ENCODE measurements at places on chromosomes 11 and 22.

DNA sequence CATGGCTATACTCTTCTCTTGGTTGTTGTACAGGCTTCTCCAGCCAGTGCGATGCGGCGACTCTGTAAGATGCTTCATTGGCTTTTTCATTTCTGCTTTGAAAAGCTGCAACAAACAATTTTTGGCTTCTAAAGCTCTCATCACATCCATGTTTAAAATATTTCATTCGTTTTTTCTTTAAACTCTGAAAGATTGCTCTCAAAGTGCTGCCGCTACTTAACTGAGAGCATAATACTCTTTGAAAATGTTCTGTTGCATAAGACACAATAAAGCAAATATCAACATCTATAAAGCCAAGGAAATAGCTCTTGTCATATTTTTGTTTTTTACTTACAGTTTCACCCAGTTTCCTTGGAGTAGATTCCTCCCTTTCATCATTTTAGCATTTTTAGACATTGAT lies 468.3 kb downstream of the TBC1D22A start:
- no peak for DNase-seq

DNA sequence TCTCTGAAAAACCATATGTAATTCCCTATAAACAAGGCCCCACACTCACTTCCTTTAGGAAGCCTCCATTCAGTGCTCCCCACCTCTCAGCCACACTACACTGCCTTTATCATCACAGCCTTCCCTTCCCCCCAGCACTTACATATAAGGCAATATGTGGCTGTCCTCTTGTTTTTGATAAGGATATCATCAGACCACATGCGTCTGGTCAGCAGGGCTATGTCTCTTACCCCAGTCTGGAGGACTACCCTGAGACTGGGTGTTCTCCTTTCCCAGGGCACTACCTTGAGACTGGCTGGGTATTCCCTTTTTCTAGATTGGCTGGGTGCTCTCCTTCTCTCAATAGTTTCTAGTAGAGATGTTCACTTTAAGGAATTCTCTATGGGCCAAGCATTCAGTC lies 7.8 kb downstream of the KCNE3 start:
- no peak for DNase-seq

DNA sequence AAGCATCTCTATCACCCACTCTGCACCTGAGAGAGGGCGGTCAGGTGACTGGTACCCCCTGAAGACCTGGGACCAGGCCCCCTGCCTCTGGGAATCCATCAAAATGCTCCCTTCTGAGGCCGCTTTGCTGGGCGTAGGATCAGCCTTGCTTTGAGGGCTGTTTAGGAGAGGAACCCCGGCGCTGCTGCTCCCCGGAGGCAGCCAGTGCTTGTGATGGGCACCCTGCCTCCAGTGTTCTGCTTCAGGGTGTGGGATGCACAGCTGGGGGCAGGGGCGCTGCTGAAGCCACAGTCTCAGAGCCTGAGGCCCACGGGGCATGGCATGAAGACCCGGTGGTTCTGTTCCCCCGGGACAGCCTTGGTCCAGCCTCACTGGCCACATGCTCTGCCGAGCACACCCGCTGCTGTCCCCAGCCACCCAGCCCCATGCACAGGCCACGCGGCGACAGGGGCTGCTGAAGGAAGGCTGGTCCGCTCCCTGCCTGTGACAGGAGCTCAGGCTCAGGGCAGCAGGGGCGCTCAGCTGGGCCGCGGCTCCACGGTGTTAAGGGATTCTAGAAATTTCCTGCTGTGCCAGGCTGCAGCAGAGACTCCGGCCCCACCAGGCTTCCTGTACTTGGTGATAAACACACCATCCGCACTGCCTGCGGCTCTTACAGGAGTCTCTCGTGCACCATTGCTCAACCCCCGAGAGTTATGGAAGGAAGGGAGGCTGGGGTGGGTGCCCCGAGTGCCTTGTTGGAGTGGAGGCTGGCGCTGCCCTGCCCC lies 91.0 kb downstream of the KCNQ1 start:
- DNase-seq: no peak

- no peak for DNase-seq
Measured at GRCh38 chr22:32050678-32051515, 7.8 kb downstream of the SLC5A1 start.

DNA sequence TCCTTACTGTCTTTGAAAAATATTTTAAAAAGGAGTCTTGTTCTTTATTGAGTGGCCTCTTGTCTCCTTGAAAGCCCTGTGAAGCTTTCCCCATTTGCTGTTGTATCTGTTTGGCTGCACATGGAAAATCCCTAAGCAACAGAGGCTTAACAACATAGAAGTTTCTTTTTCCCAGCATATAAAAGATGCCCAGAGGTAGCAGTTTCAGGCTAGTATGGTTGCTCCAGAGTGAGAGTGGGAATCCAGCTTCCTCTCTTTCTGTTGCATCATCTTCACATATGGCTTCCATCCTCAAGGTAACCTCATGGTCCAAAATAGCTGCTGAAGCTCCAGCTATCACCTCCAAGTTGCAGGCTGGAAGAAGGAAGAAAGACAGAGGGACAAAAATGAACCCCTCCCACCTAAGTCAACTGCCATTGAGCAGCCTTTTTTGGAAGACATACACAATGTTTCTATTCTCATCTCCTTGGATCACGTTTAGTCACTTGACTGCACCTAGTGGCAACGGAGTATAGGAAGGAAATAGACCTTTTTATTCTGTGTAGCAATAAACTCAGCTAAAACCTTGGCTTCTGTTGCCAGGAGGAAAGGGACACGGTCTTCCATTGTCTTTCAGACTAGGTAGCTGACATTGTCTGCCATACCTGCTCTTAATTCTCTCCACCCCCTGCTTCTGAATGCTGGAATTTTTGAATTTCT lies 5.3 kb downstream of the CSF2RB start:
- no peak for DNase-seq

- no peak for DNase-seq
Measured at GRCh38 chr11:73645972-73646631, at the start of gene PLEKHB1. Gene PLEKHB1, plus strand, starts transcription at chr11:73646581. Its CDS starts 28 bp downstream, at chr11:73646609.

- no peak for DNase-seq
Measured at GRCh38 chr11:46247090-46247489, 30.4 kb upstream of the CREB3L1 start.

DNA sequence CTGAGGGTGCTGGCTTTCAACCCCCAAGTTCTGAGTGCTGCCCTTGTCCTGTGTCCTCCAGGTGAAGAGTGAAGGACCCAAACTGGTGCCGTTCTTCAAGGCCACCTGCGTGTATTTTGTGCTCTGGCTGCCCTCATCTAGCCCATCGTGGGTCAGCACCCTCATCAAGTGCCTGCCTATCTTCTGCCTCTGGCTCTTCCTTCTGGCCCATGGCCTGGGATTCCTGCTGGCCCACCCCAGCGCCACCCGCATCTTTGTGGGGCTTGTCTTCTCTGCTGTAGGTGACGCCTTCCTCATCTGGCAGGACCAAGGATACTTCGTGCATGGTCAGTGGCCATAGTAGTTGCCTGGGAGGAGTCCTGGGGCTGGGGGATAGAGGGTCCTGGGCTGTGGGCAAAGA lies 2.3 kb downstream of the TMEM86A start:
- no peak for DNase-seq

DNA sequence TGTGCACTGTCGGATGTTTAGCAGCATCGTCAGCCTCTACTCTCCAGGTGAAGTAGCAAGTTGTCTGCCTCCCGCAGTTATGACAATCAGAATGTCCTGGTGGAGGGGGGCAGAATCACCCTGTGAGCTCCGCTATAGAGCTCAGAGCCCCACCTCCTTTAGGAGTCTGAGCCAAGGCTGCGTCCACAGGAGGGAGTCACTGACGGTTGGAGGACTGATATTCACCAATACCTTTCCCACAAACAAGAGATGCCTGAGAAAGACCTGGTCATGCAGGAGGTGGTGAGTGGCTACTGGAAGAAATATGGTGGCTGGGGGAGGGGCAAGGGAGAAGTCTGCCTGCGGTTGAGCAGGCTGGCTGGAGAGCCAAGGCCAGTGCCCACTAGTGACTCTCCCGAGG lies 41.7 kb upstream of the ADA2 start:
- no peak for DNase-seq

DNA sequence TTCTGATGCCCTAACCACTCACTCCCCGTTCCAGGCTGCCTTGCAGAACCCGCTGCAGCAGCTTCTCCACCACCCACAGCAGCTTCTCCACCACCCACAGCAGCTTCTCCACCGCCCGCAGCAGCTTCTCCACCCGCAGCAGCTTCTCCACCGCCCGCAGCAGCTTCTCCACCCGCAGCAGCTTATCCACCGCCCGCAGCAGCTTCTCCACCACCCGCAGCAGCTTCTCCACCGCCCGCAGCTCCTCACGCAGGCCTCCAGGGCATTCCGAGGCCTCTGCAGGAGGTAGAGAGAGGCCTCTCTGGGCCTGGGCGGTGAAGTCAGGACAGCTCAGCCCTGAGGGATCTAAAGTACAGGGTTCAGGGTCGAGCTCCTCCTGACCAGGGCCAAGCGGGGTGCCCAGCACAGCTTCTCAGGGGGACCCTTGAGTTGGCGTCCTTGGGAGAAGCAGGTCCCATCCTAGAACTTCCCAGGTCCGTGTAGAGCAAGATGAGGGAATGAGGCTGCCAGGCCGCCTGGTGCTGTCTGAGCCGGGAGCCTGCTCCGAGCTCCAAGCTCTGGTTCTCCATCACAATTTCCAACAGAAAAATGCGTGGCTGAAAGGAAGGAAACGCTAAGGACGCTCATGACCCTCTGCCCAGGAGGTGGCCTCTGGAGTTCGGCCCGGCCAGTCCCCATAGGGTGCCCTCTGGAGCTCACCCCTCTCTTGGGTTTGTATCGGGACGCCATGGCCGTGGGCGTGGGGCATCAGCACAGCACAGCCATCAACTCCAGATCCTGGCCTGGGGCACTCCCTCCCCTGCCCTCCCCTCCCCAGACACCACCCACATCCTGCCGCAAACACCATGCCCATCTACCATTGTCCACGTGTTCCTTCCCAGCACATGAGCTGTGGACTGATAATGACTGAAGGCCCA lies 528.6 kb downstream of the BRD1 start:
- DNase-seq: no peak

GRCh38 chr11:59660621-59661020 lies 8.2 kb downstream of the PATL1 start:
- no peak for DNase-seq

GRCh38 chr22:49320714-49321476 lies 506.8 kb downstream of the BRD1 start:
- no peak for DNase-seq

GRCh38 chr11:11125618-11126017 lies 227.4 kb downstream of the CSNK2A3 start:
- DNase-seq: no peak

DNA sequence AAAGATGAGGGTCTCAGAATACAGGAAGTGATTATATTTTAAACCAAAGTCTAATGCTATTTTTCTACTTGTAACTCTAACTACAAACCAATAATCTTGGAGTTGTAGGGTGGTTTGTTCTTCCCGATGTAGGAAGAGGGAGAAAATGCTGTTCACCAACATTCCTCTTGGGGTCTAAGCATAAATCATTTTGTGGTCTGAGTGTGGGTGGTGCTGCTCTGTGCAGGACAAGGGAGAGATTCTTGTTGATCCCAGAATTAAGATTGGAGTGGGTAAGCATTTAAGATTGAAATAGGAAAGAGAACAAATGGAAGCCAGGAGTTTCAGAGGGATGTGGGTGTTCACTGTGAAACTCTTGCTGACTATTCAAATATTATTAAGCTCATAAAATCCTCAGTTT lies 38.6 kb upstream of the MMP13 start:
- no peak for DNase-seq

DNA sequence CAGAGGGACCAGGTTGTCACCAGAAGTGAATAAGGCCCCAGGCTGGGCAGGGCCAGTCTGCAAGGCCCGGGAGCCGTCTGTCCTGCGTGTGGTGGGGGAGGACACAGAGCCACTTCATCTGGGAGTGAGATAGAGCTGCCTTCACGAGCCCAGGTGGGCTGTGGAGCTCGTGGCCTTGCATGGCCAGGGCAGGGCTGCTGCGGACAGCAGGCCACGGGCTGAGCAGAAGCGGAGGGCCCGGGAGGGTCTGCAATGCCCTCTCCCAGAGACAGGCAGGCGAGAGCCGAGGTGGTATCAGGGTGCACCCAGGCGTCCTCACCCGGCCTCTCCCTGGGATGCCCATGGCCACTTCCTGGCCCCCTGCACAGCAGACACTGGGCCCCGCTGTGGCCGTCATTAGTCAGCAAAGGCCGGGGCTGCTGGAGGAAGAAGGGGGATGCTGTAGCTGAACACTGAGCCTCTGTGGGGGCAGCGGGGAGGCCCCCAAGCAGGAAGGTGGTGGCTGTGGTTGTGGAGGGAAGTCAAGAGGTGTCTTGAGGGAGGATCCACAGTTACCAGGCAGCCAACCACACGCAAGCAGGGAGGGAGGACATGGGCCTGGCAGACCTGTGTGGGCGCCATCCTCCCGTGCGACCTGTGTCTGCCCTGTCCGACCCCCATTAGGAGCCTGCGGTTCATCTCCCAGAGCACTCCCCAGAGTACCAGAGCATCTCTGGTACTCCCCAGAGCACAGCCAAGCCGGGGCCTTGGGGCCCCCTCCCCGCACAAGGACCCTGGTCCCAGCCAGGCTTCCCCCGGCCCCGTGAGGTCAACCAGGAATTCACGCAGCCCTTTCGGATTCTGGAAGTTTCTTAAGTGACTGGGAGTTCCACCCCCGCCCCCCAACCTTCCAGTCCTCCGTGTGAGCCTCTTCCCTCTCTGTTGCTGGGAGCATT lies 1109.5 kb downstream of the BRD1 start:
- DNase-seq: no peak

DNA sequence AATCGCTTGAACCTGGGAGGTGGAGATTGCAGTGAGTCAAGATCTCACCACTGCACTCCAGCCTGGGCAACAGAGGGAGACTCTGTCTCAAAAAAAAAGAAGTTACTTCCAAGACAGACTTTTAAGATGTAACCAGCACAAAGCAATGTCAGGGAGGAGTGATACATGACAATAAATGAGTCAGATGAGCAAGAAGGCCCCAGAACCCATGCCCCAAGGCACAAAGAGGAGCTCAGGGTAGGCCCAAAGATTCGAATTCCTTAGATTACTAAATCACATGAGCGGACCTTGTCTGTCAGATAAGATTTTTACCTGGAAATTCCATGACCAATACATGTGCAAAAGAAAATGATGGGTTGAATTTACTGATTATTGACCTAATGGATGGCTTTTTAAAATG lies 10.5 kb upstream of the JHY start:
- DNase-seq: no peak

GRCh38 chr11:27465629-27466028 lies 7.0 kb downstream of the LGR4 start:
- no peak for DNase-seq

- peak; percentile 30 for DNase-seq
Measured at GRCh38 chr11:65431451-65432099, 9.0 kb downstream of the NEAT1 start.

GRCh38 chr11:31974366-31975136 lies 116.3 kb upstream of the RCN1 start:
- DNase-seq: no peak
